A673 (cell line): ENCODE measurements at places on chromosomes 2 and 18. TPM values are rescaled to one million over a fixed set of nuclear protein-coding genes. Genes with fewer than 3 reads are reported as not detected.

- H3K4me3 ChIP-seq: no peak overlapping the region
- DNase-seq: no peak
- H3K27me3 ChIP-seq: peaks cover 14% of the 10 kb centered on the region
- no peaks in the 10 kb centered on the region for H3K36me3 ChIP-seq
- no peak overlapping the region for H3K27ac ChIP-seq
These were observed 183.1 kb downstream of the SMAD2 start for GRCh38 chr18:47747260-47747795.

- H3K4me1 ChIP-seq: no peaks in the 10 kb centered on the region
- no peak overlapping the region for H3K4me3 ChIP-seq
- no peaks in the 10 kb centered on the region for H3K36me3 ChIP-seq
- H3K27ac ChIP-seq: no peak overlapping the region
- no peak for DNase-seq
These were observed 4.7 kb upstream of the TTN start for GRCh38 chr2:178811901-178812300.

- no peak for DNase-seq
- H3K36me3 ChIP-seq: no peaks in the 10 kb centered on the region
- no peaks in the 10 kb centered on the region for H3K27me3 ChIP-seq
- H3K4me1 ChIP-seq: no peaks in the 10 kb centered on the region
These were observed 141.7 kb downstream of the ARL4C start for GRCh38 chr2:234355021-234355720.

PTCD3 gene
- 148 and 159 TPM in 2 replicates for total RNA-seq

ANKRD53 gene
- 0.50 and 0.64 TPM in 2 replicates for total RNA-seq

GALNT14 gene
- 6.9 and 9.7 TPM in 2 replicates for total RNA-seq

SP5 gene
- total RNA-seq: not detected in 2 replicates

POTEI gene
- not detected in 2 replicates for total RNA-seq

LYPD6 gene
- 0.54 and 1.8 TPM in 2 replicates for total RNA-seq

DPYSL5 gene
- 110 and 111 TPM in 2 replicates for total RNA-seq
